ENCODE measurements at places on chromosomes 5 and 9.

- no peak for DNase-seq
Measured at GRCh38 chr9:115681585-115681984, 472.0 kb upstream of the PAPPA start.

GRCh38 chr9:126043681-126044080 lies 282.9 kb upstream of the MVB12B start:
- DNase-seq = no peak

GRCh38 chr9:108162664-108163063 lies 673.1 kb upstream of the KLF4 start:
- no peak for DNase-seq

GRCh38 chr5:129935626-129936025 lies 31.4 kb downstream of the CHSY3 start:
- no peak for DNase-seq

DNA sequence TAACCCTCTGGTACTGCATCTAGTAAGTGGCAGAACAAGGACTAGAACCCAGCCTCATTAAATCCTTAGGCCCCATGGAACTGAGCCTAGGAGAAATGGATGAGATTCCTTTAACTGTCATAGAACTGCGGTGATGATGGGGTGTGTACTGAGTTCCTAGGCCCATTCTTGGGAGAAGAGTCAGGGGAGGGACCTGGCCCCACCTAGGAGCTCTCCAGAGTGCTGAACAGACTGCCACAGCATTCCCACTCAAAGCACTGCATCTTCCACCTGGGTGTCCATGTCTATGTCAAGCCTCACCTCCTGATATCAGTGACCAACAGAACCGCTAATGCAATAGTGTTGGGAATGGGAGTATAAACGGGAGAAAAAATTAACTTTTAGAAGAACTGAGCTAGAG lies 36.6 kb downstream of the TTLL11 start:
- DNase-seq = no peak

DNA sequence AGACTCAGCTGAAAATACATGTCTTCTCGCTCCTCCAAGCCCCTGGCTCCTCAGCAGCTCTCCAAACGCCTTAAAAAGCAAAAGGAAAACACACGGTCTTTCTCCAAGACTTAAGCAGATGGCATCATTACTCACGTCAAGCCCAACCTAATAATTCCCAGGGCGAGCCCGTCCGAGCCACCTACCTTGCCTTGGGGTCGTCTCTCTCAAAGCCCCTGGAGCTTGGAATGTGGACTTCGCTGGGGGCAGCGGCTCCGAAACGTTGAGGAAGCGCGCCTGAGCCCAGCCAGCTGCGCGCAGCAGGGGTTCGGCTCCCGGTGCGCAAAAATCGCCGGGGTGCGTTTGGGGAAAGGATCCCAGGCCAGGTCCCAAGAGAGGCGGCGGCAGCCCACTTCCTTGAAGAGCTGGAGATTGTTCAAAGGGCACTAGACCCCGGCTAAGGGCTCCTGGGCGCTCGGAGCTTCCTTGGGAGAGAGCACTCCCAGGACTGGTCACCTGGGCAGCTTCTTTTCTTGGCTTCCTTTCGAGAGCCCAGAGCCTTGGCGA lies 395 bp downstream of the DRD1 start:
- DNase-seq = no peak

DNA sequence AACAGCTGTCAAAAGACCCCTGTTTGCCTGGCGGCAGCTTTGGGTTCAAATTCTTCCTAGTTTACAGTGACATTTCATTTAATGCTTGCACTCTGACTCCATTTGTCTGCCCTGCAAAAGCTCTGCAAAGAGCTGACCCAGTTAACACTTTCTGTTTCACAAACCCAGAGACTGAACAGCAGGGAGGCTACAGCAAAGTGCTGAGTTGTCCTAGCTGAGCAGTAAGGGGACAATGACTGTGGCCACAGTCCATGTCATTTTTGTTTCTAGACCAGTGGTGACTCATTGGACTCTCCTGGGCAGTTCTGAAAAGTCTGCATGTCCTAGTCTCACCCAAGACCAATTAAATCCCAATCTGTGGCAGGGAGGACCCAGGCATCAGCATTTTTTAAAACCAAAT lies 994.8 kb upstream of the WWC1 start:
- DNase-seq = no peak

All from T follicular helper cell (primary cell).